ENCODE measurements at places on chromosomes 5 and 9.

DNA sequence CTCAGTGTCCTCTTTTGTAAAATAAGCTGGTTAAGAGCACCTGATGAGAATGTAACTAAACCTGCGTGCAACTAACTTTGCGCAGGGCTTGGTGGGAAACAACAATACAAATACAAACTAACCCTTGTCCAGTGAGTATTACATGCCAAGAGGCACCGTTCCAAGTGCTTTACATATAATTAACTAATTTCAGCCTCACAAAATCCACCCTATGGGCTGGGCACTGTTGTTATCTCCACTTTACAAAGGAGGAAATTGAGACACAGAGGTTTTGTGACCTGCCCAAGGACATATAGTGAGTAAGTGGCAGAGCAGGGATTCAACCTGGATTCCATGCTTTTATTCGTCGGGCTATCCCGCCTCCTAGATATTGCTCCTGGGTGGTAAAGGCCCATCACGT lies 26.2 kb upstream of the TNIP1 start:
- no peak for DNase-seq

DNA sequence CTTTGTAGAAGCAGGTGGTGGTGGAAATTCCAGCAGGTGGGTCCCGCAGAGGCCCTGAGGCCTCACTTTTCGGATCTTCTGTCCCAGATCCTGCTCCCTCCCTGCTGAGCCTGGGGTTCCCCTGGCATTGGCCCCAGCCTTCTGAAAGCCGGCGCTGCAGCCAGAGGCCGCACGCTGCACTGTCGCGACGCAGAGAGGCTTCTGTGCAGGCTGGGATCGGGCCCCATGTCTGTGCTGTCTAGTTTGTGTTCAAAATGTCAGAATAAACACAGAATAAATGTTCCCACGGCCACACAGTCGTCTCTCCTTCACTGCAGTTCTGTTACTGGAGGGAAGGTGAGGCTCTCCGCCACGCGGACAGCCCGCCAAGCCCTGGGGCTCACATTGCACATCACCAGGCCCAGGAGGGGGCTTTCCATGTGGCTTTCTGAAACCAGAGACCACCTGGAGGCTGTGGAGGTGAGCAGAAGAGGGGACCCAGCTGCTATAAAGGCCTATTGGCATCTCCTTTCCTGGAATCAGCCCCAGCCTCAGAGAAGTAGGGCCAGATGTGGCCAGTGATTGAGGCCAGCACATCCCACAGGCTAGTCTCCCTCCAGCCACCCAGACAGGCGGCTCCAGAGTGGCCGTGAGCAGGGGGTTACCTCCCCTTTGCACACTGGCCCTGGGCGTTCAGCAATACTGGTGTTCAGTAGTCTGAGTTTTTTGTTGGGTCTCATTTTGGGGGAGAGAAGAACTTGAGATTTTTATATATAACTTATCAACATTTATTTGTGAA lies 46.5 kb downstream of the USP20 start:
- no peak for DNase-seq

- DNase-seq, result peak; percentile 25
These were observed 30.6 kb upstream of the MVB12B start for GRCh38 chr9:126295936-126296600.

- DNase-seq, result no peak
These were observed 141.7 kb downstream of the AUH start for GRCh38 chr9:91220021-91220420.

DNA sequence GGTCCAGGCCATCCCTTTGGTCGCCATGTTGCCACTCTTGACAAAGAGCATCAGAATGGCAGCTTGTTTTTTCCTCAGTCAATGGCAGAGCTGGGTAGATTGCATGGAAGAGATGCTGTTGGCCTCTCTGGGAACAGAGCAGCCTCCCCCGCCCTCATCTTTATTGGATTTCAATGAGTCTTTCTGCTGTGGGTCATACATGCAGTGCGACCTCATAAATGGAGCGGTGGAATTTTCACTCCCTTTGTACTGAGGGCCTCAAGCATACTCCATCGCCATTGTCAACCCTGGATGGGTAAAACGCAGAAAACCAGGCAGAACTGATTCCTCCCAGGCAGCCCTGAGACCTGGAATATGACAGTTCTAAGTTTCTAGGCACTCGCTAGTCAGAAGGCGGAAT lies 71.8 kb downstream of the ZNF618 start:
- DNase-seq, result no peak

DNA sequence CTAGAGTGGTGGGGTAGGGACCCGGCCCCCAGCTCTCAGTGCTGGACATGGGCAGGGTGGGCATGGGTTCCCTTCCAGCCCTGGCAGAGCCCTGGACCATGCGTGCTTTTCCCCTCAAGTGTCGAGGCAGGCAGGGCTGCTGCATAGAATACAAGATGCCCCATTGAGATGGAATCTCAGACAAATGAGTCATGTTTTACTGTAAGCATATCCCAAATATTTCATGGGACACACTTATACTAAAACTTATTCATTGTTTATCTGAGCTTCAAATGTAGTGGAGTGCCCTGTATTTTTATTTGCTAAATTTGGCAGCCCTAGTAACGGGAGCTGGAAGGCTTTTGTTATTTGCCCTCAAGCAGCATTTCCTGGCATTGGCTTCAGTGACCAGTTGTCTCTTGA lies 3.2 kb upstream of the RNU6ATAC start:
- no peak for DNase-seq

- no peak for DNase-seq
These were observed 35.9 kb upstream of the PWWP2A start for GRCh38 chr5:160155017-160155750.

GRCh38 chr5:59086024-59086423 lies 503.1 kb downstream of the RAB3C start:
- DNase-seq, result no peak
